ENCODE measurements at places on chromosomes 5 and 9.

DNA sequence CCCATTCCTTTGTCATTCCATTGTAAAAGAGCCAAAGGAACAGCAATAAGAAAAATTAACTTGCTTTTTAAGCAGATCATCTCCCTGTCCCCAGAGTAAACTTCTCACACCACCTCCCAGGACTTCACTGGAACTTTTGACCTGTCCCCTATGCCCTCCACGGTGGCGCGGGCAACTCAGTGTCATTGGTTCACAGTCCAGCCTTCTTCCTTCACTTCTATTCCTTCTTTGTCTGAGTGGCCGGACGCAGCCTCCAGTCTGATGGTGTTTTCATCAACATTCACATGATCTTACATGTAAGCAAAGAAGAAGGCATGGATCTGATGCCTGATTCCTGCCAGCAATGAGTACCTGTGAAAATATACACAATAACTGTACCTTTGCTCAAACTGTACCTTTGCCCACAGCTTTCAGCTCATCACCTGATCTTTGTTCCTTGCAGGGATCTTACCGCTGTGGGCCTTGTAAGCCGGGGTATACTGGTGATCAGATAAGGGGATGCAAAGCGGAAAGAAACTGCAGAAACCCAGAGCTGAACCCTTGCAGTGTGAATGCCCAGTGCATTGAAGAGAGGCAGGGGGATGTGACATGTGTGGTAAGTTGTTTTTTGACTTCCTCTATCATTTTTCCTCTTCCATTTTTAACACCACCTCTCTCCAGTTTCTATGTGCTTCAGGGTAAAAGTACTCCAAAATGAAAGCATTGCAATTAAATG is 32.5 kb downstream of the THBS4 start:
- no peak for DNase-seq

- no peak for DNase-seq
Measured at GRCh38 chr5:122394284-122394930, 82.4 kb downstream of the SNCAIP start.

- no peak for DNase-seq
Measured at GRCh38 chr5:170525470-170526211, 21.8 kb downstream of the KCNIP1 start.

- peak; percentile 52 for DNase-seq
Measured at GRCh38 chr5:88719434-88719833, 163.6 kb downstream of the MEF2C start.

DNA sequence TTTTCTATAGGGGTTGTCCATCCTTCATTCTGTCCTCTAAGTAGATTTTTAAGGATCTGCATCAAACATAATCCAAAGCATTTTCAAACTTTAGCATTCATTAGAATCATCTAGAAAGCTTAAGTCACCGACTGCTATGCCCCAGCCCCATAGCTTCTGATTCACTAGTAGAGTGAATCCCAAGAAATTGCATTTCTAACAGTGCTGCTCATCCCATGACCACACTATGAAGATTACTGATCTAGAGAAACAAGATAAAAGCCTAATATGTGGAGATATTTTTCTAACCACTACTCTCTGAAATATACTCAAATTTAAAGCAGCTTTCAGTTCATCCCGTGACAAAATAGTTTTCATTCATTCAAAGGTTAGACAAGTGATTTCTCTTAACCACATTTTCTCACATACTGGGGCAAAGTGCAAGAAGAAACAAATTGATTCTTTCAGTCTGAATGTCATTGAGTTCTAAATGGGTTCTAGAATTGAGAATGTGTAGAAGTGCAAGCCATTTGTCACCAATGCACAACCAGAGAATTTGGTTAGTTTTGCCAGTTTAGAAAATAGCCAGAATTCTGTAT is 286.9 kb upstream of the CD180 start:
- DNase-seq: no peak

DNA sequence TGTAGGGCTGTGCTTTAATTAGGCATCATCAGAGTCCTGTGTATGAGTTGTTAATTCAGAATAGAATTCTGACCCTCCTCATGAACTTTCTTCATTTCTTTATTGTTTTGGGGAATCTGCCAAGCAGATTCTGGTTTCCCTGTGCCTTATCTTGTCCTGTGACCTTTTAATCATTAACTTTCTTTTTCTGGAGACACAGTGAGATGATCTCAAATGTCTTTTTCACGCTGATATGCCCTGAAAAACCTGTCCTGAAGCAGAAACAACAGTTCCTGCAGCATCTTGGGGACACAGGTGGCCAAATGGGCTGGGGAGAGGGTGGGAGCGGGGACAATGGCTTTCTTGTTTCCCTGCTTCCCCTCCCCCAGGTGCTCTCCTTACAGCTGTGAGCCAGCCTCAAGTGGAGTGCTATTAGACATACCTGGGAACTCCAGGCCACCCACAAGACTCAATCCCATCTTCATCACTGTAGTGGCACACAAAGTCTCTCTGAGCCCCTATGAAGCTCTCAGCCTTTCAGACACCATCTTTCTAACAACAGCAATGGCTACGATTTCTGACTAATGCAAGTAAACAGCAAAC is 213.8 kb downstream of the ATP10B start:
- DNase-seq: no peak

- no peak for DNase-seq
Measured at GRCh38 chr5:174900240-174900865, 176.0 kb downstream of the MSX2 start.

- no peak for DNase-seq
Measured at GRCh38 chr9:121225240-121225639, 23.6 kb upstream of the RAB14 start.

DNA sequence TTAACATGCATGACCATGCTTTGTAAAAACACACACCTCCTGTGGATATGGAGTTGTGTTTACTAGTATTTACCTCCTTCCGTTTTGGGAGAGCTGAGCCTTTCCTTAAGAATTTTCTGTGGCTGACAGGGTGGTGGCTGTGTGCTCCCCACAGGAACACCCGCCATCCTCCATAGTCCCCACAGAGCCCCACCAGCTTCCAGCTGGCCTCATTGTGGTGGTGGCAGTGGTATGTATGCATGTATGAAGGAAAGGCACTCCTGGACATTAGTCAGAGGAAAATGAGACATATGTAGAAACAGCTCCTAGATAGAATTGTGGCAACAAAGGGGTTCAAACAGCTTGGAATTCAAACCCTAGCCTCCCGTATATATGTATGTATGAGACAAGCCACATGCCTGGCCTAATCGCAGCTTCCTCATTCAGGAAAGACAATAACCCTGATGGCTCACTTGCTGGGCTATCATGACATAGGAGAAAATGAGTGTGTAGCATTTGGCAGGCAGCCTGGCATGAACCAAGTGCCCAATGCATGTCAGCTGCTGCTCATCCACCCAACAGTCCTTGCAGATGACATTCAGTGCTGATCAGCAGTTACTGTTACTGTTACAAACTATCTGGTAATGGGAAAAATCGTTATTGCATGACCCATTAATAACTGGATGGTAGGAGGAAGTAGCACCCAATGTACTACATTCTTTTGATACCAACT is 459.7 kb downstream of the EBF1 start:
- DNase-seq: peak; percentile 9

- DNase-seq: peak; percentile 85
Measured at GRCh38 chr5:82351754-82352145, 73.6 kb upstream of the RPS23 start.

GRCh38 chr5:141915881-141916336 is 7.8 kb upstream of the DELE1 start:
- DNase-seq: peak; percentile 23

- peak; percentile 93 for DNase-seq
Measured at GRCh38 chr5:163248871-163249270, 188.5 kb upstream of the CCNG1 start.

GRCh38 chr5:136020383-136021015 is 8.3 kb upstream of the TGFBI start:
- peak; percentile 96 for DNase-seq

GRCh38 chr9:92310562-92310961 is 14.6 kb downstream of the NOL8 start:
- DNase-seq: no peak

DNA sequence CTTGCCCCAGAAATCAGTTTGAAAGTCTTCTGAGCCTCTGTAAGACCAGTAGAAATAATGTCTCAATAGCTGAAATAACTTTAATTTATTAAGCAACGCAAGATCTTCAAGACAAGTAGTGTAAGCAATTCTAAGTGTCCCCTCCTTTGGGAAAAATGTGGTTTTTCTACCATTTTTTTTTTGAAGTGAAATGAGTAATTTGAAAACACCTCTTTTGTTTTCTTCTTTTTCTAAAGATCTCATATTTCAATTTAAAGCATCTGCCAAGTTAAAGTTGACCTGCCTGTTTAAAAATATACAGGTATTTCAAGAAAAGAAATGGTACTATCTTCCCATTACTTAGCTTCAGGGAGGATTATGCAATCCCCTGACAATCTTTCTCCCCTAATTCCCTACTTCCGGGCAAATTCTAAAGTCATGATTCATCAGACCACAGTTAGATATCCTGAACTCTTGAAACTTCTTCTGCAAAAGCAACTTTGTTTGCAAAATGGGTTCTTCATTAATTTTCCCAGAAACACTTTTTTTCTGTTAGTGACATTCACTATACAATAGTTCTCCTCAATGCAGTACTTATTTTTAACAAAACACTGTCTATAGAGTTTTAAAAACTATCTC is 7.8 kb upstream of the ANXA1 start:
- DNase-seq: peak; percentile 92

DNA sequence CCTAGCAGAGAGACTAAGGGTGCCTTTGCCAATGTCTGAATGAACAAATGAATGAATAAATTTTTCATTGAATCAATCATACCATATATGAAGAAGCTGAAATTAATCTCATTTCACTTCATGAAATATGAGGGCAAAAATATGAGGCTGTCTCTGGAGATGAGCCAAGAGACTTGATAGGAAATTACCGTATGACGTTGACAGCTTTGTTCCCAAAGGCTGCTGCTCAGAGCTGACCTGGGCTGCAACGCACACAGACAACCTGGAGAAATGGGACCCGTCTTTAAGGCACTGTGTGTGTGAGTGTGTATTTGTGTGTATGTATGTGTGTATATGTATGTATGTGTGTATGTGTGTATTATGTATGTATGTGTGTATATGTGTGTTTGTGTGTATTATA is 226.1 kb downstream of the IRX2 start:
- DNase-seq: no peak

GRCh38 chr5:175059687-175060211 is 335.4 kb downstream of the MSX2 start:
- DNase-seq: no peak

DNA sequence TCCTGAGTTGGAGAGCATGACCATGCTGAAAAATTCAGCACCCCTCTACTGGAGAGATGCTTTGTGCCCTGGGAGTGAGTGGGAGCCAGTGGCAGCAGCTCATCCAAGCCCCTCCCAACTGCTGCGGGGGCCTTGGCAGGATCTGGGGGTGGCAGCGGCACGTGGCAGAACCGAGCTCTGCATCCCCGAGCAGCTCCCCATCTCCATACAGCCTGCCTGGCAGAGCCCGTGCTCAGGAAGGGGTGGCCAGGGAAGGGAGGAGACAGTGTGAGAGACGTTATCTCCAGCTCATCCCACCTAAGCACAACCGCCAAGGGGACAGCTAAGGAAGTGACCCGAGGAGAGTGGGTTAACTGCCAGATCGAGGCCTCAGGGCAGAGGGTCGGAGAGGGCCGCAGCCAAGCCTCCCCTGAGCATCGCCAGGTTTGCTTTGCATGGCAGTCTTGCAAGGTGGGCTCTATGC is 17.2 kb upstream of the DPM2 start:
- DNase-seq: no peak

GRCh38 chr5:14062178-14062577 is 81.0 kb upstream of the TRIO start:
- no peak for DNase-seq

DNA sequence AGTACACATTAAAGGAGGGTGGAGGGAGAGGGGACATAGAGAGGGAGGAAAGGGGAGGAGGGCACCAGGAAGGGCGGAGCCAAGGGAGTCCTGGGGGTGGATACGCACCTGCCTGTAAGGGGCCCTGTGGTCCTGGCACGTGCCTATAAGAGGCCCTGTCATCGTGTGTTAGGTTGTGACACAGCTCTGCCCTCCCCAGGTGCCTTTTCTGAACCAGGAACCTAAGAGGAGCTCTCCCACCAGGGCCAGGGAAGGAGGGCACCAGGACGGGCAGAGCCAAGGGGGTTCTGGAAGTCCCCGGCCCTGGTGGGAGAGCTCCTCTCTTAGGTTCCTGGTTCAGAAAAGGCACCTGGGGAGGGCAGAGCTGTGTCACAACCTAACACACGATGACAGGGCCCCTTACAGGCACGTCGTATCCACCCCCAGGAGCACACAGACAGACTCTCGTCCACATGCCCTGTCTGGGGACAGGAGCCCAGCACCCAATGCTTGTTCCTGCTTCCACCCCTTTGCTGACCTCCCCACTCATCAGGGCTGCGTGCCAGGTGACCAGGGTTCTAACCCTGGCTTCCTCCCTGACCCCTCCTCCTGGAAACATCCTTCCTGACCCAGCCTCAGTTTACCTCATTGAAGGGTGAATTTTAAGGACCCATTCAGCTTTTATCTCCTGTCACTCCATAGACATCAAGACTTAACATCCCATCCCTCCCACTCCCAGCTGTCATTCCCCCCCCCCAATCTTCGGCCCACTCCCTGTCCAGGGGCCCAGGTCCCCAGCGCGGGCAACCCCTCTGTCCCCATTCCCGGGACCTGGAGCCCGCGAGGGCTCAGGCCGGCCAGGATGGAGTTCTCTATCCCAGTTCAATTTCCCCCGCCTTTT is 12.9 kb upstream of the OLFM1 start:
- DNase-seq: no peak

GRCh38 chr5:78587775-78588291 is 60.7 kb downstream of the LHFPL2 start:
- DNase-seq: no peak

DNA sequence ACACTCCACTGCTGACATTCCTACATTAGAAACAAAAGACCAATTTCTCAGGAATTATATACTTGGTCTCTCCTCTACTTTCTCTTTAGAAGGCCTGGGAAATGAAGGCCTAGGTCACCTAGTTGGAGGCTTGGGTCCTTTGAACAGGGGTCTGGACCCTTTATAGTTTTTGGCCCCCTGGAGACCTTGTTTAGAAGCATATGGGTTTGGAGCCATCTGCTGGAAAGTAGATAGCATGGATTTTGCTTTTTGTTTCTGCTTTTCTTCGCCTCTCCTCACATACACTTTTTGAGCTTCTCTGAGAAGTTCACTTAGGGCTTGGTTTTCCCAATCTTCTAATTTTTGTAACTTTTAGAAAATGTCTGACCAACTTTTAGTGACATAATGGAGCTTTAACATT is 67.1 kb upstream of the CDK20 start:
- DNase-seq: no peak

- DNase-seq: no peak
Measured at GRCh38 chr5:139726248-139726647, 69.4 kb upstream of the PSD2 start.

GRCh38 chr5:53180991-53181390 is 71.4 kb upstream of the MOCS2 start:
- no peak for DNase-seq

DNA sequence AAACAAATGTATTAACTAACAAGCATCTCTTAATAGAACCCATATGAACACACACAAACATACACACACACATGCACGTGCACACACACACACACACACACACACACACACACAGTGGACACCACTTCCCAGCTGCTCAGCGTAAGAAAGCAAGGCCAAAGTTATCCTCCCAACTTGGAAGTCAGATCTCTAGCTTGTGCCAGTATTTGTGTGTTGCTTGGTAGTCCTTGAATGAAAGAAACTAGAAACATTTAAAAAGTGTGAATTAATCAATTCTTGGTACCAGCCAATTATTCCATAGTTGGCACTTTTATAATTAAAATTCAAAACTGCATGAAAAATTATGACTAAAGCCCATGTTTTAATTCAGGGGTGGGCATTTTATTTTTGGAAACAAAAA is 178.1 kb downstream of the TMEM161B start:
- no peak for DNase-seq

GRCh38 chr5:135051399-135051798 is 17.4 kb upstream of the PITX1 start:
- DNase-seq: no peak
